ENCODE measurements at places on chromosomes 7 and 10. TPM values are rescaled to one million over a fixed set of nuclear protein-coding genes. Genes with fewer than 3 reads are reported as not detected.

- no peak for DNase-seq
- H3K27ac ChIP-seq, result peak overlapping the region; percentile 94
- no peaks in the 10 kb centered on the region for H3K36me3 ChIP-seq
- peaks cover 32% of the 10 kb centered on the region for H3K4me1 ChIP-seq
- peak overlapping the region; percentile 92 for H3K4me3 ChIP-seq
Observed at GRCh38 chr7:7183838-7184463, 1.6 kb downstream of the C1GALT1 start.

DNA sequence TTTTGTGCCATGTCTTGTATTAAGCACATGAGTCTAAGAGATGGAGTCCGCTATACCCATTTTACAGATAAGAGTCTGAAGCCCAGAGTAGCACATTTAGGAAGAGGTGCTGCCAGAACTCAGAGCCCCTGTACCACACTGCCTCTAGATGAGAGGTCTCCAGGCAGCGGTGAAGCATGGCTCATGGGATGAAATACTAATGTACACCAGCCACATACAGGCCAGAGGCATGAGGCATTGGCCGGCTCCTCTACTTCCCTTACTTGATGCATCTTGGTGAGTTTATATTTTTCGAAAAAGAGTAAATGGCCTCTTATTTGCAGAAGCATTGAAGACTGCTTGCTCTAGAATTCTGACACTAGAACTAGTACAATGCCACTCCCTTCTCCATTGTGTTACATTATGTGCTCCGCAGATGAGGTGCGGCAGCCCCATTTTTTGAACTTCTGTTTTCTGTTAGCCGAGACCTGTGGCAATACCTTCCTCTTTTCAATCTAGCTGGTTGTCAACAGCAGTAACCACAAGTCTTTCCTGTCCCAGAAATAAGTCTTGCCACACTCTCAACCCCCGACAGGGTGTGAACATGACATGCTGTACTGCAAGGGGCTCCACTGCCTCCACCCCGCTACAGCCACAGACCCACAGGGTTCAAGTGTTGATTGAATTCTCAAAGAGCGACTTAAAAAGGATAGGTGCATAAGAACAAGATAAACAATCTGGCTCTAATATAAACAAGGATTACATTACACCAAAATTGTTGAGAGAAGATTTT lies 145.3 kb downstream of the CELF2 start:
- H3K27ac ChIP-seq, result no peak overlapping the region
- H3K4me1 ChIP-seq, result peaks cover 23% of the 10 kb centered on the region
- DNase-seq, result no peak
- H3K36me3 ChIP-seq, result peaks cover 6% of the 10 kb centered on the region
- H3K4me3 ChIP-seq, result no peak overlapping the region

- DNase-seq, result no peak
- no peaks in the 10 kb centered on the region for H3K4me1 ChIP-seq
- no peak overlapping the region for H3K27ac ChIP-seq
- no peaks in the 10 kb centered on the region for H3K27me3 ChIP-seq
- no peak overlapping the region for H3K4me3 ChIP-seq
Observed at GRCh38 chr10:5765617-5766016, 47.6 kb downstream of the GDI2 start.

DNA sequence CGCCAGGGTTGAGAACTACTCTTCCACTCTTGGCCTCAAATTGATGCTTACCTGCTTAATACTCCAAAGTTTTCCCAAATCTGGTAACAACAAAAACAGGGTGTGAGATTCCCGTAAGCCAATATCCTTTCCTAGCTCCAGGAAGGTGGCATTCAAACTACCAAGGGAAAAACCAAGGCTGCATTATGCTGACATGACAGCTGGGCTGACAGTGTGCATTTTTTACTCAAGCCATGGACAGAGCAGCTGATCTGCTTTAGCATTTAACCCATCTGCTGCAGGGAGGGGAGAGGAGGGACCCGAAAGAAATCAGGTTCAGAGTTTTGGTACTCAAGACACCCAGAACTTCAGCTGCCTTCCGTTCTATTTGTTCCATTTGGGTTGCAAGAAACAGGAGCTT lies 49.8 kb upstream of the RAPGEF5 start:
- no peak overlapping the region for H3K4me3 ChIP-seq
- no peaks in the 10 kb centered on the region for H3K4me1 ChIP-seq
- H3K27me3 ChIP-seq, result no peaks in the 10 kb centered on the region
- H3K36me3 ChIP-seq, result no peaks in the 10 kb centered on the region
- no peak for DNase-seq

Gene LAMTOR4
- total RNA-seq, result 109 TPM

Gene SEMA3A
- total RNA-seq, result 44.4 TPM
